ENCODE measurements at places on chromosomes 4 and X. TPM values are rescaled to one million over a fixed set of nuclear protein-coding genes. Genes with fewer than 3 reads are reported as not detected.

Gene ANK2
- 72.4 TPM for total RNA-seq

Gene SLC10A4
- total RNA-seq: 0.13 TPM

Gene ARHGAP6
- total RNA-seq: 0.39 TPM

Gene HPF1
- total RNA-seq: 14.9 TPM

Gene CENPI
- total RNA-seq: 18.0 TPM

Gene PLS3
- 330 TPM for total RNA-seq

Gene DGAT2L6
- total RNA-seq: not detected

Gene XG
- total RNA-seq: under 0.01 TPM

Gene SPRY1
- total RNA-seq: 29.7 TPM

Gene CCKAR
- not detected for total RNA-seq

Gene VSIG1
- total RNA-seq: 0.13 TPM

Gene C4orf17
- total RNA-seq: not detected

Gene KCNE5
- 0.13 TPM for total RNA-seq

Gene ZFP42
- 0.13 TPM for total RNA-seq

Gene TRAPPC2
- 11.2 TPM for total RNA-seq

Gene CSAG1
- not detected for total RNA-seq

Gene ABLIM2
- 2.6 TPM for total RNA-seq

Gene FGA
- total RNA-seq: not detected

Gene SSX2B
- not detected for total RNA-seq

Gene GK
- 3.9 TPM for total RNA-seq

Gene SYN1
- total RNA-seq: under 0.01 TPM

Gene ZNF630
- total RNA-seq: 1.3 TPM

Gene PHOX2B
- not detected for total RNA-seq

Gene GLRA3
- not detected for total RNA-seq

Gene STATH
- total RNA-seq: not detected

All from dermis microvascular lymphatic vessel endothelial cell (primary cell).